CD4-positive, alpha-beta T cell (primary cell): ENCODE measurements at places on chromosomes 5 and 9.
A peak's percentile ranks its signal among the peaks of the same experiment; 100 is the strongest.

- H3K36me3 ChIP-seq, result no peaks in the 10 kb centered on the region
- H3K27ac ChIP-seq, result peak overlapping the region; percentile 5
- no peak overlapping the region for H3K4me3 ChIP-seq
- DNase-seq, result peak; percentile 21
- peaks cover 31% of the 10 kb centered on the region for H3K4me1 ChIP-seq
Observed at GRCh38 chr5:74578356-74579044, 62.0 kb downstream of the ENC1 start.

GRCh38 chr5:30099634-30100033, 1093.9 kb upstream of the CDH6 start:
- no peak overlapping the region for H3K4me3 ChIP-seq
- H3K36me3 ChIP-seq, result no peaks in the 10 kb centered on the region
- DNase-seq, result no peak
- no peak overlapping the region for H3K27ac ChIP-seq

- H3K4me3 ChIP-seq, result no peak overlapping the region
- H3K4me1 ChIP-seq, result no peaks in the 10 kb centered on the region
- no peaks in the 10 kb centered on the region for H3K36me3 ChIP-seq
- H3K27me3 ChIP-seq, result no peaks in the 10 kb centered on the region
- no peak for DNase-seq
- H3K27ac ChIP-seq, result no peak overlapping the region
Observed at GRCh38 chr5:151880324-151880723, 44.3 kb downstream of the GLRA1 start.

DNA sequence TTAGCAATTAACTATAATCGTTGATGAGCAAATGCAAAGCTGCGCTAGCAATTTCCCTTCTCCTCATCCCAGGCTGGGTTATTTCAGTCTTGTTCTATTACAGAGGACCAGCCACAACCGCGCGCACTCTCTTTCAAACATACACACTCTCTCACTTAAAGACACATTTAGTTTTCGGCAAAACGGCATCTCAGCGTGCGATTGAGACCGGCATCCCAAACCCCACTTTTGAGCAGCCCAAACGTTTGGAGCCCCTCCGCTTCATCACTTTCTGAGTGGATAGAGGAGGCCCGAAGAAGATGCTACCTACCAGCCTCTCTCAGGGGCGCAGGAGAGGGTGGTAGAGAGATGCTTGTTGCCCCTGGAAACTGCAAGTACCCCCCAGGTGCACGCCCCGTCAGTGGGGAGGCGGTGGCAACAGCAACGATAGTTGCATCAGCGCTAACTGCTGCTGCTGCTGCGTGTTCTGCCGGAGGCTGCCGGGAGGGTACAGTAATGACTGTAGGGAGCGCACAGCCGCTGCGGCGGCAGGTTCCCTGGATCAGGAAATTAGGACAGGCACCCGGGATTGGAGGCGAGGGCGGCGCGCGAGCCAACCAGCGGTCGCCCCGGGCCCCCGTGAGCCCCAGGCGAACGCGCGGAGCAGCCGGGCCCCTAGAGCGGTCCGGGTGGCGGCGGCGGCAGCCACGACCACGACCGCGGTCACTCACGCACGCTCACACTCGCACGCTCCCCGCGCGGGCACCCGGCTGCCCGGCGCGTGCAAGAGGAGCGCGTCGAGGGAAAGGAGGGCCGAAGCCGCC, 467 bp upstream of the VLDLR start:
- peaks cover 28% of the 10 kb centered on the region for H3K27me3 ChIP-seq
- H3K4me1 ChIP-seq, result peaks cover 19% of the 10 kb centered on the region
- peak; percentile 33 for DNase-seq
- H3K27ac ChIP-seq, result no peak overlapping the region
- H3K4me3 ChIP-seq, result peak overlapping the region; percentile 38

DNA sequence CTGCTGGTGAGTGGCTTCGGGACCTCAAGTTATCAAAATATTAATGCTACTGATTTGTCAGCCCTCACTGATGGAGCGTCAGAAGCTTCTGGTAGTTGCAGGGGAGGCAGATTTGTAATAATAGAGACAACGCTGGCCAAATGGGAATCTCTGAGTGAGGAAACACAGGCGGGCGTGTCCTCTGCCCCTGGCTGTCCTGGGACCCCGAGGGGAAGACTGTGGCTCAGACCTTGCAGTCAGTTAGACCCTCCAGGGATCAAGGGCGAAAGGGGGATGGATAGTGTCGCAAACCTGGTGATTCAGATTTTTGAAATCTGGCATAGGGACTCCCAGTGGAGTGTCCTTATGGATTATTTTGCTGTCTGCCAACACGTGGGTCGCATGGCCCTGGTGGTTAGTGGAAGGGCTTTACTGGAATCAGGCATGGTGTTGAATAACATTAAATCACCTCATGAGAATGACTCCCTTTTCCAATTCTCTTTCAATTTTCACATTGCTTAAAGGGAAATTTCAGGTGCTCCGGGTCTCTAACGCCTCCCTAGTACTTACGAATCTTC, 35.1 kb upstream of the NTNG2 start:
- no peaks in the 10 kb centered on the region for H3K36me3 ChIP-seq
- H3K4me1 ChIP-seq, result peaks cover 14% of the 10 kb centered on the region
- no peak overlapping the region for H3K27ac ChIP-seq
- peaks cover 23% of the 10 kb centered on the region for H3K27me3 ChIP-seq
- DNase-seq, result no peak

DNA sequence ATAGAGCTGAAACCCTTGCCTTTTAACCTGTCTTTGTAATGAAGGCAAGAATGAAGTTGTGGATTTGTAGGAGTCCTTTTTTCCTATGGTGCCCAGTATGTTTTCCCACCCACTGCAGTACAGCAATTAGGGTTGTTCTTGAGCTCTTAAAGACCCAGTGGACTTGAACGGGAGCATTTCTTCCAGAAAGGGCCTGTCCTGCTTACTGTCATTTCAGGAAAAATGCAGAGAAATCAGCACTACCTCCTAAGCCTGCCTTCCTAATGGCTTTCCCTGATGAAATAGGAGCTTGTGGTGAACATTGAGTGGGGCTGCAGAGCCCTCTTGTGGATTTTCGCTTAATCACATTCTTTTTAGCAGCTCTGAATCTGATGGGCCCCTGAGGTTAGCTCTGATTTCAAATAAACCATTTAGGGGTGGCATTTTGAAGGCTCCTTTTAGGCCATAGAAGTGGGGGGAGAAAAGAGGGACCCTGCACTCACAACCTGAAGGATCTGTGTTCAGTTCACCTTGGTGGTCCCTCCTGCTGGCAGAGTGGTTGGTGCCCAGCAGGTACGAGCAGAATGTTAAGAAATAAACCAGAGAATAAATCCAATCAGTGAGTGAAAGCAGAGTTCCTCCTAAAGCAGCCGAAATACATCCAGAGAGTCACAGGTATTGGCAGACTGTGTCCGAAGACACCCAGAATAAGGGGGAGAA, 188.0 kb upstream of the KLF9 start:
- H3K4me1 ChIP-seq, result peaks cover 4% of the 10 kb centered on the region
- no peaks in the 10 kb centered on the region for H3K36me3 ChIP-seq
- no peak overlapping the region for H3K27ac ChIP-seq
- peak; percentile 32 for DNase-seq
- H3K4me3 ChIP-seq, result no peak overlapping the region
- no peaks in the 10 kb centered on the region for H3K27me3 ChIP-seq

DNA sequence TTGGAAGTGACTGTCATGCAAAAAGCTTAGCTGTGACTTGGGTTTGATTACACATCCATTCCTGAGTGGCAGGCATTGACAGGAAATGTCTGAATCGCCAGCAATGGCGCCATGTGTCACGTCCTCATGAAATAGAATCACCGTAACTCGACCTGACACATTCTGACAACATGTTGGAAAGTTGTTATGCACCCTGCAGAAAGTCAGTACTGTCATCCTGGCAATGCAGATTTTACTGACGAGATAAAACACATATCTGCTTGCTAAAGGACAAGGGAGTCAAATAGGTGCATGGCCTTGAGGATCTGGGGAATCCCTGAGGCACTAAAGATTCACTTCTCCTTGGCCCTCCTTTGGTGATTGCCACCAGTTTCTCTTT, 344.2 kb downstream of the SPATA31D1 start:
- H3K27ac ChIP-seq, result no peak overlapping the region
- no peaks in the 10 kb centered on the region for H3K36me3 ChIP-seq
- DNase-seq, result no peak
- no peaks in the 10 kb centered on the region for H3K4me1 ChIP-seq
- H3K4me3 ChIP-seq, result no peak overlapping the region

DNA sequence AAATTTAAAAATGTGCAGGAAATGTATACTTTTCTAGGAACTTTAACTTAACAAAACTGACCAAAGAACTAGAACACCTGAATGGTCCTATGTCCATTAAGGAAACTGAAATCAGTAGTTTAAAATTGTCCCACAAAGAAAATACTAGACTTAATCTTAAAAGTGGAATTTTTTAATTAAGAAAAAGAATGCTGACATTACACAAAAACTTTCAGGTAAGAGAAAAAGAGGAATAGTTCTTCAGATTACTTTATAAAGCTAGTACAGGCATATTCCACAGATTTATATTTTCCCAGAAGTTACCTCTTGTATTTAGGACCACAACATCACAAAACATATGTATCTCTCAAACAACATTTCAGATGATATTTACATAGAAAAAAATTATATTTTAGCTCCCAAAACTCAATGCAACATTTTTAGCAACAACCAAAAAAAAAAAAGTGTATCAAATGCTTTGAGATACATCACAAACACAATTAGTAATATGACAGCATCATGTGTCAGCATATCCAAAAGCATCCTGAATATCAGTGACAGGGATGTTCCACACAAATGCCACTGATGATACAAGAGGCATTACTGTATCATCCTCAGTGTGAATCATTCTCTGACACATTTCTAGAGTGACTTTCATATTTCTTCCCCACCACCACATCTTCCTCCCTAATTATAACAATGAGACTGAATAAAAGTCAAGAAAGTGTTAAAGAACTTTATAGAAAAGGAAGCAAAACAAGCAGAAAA, 264.0 kb downstream of the EPB41L4A start:
- no peak overlapping the region for H3K4me3 ChIP-seq
- H3K36me3 ChIP-seq, result no peaks in the 10 kb centered on the region
- no peak overlapping the region for H3K27ac ChIP-seq
- peaks cover 1% of the 10 kb centered on the region for H3K4me1 ChIP-seq

GRCh38 chr5:94240993-94241651, 377.3 kb downstream of the KIAA0825 start:
- H3K36me3 ChIP-seq, result no peaks in the 10 kb centered on the region
- no peak overlapping the region for H3K27ac ChIP-seq

DNA sequence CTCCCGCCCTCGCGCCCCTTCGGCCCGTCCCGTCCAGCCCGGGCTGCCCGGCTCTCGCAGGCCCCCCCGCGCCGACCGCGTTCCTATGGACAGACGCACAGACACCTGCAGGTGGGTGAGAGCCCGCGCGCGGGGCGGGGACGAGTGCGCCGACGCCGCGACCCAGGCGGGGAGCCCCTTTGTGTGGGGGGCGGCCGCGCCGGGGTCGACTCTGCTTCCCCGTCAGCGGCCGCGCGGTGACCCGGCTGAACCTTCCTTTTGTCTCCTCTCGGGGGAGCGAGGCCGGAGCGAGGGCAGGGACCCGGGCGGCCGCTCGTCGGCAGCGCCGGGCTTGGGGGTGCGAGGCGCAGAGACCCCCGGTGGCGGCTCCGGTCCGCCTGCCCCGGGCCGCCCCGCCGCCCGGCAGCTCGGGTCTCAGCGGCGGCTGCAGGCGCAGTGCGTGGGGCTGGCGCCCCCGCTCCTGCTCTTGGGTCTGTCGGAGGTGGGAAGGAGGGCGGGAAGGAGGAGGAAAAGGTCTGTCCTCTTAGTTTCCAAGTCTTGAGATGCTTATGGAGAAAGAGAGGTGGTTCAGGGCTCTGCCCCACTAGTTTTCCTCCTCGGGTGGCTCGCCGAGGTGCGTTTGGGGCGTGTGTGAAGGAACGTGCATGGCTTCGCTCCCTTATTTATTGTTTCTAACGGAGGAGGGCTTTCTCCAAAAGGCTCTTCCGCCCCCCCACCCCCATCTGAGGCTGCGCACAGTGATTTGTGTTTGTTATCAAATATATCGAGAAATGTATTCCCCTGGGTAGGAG, 576 bp downstream of the KIAA1958 start:
- H3K36me3 ChIP-seq, result no peaks in the 10 kb centered on the region
- H3K4me1 ChIP-seq, result peaks cover 18% of the 10 kb centered on the region
- peak overlapping the region; percentile 1 for H3K27ac ChIP-seq
- peak; percentile 39 for DNase-seq

DNA sequence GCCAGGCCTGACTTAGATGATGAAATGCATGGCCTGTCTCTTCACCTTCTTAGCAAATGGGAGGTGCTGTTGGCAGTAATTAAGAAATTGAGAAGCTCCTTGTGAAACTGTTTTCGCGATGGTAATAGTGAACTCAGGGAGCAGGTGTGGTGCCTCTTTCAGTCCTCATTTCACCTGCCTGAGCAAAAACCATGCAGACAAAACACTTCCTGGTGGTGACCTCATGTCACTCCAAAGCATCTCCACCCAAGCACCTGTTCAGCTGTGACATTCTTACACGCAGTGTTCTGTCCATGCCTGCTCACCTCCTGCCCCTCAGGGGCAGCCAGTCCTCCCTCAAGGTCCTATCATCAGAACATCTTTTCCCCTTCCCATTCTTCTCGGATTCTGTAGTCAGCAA, 146.5 kb downstream of the CD180 start:
- no peaks in the 10 kb centered on the region for H3K27me3 ChIP-seq
- DNase-seq, result no peak
- H3K4me1 ChIP-seq, result no peaks in the 10 kb centered on the region
- no peak overlapping the region for H3K4me3 ChIP-seq
- H3K27ac ChIP-seq, result no peak overlapping the region

DNA sequence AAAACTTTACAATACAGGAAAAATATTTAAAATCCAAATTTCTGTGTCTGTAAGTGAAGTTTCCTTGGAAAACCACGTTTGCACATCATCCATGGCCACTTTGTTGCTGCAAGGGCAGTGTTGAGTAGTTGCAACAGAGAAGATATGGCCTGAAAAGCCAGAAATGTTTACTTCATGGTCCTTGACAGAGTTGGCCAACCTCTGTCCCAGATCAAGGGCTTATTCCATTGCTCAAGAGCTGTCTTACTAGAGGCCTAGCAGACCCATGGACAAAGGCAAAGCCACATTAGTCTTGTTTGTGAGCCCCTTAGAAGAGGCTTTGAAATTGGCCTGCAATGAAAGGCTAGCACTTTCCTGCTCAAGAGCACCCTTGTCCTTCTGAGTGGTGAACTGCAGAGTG, 119.4 kb downstream of the GAS1 start:
- no peaks in the 10 kb centered on the region for H3K27me3 ChIP-seq
- H3K4me1 ChIP-seq, result no peaks in the 10 kb centered on the region
- no peak overlapping the region for H3K4me3 ChIP-seq
- no peak overlapping the region for H3K27ac ChIP-seq
- no peak for DNase-seq

DNA sequence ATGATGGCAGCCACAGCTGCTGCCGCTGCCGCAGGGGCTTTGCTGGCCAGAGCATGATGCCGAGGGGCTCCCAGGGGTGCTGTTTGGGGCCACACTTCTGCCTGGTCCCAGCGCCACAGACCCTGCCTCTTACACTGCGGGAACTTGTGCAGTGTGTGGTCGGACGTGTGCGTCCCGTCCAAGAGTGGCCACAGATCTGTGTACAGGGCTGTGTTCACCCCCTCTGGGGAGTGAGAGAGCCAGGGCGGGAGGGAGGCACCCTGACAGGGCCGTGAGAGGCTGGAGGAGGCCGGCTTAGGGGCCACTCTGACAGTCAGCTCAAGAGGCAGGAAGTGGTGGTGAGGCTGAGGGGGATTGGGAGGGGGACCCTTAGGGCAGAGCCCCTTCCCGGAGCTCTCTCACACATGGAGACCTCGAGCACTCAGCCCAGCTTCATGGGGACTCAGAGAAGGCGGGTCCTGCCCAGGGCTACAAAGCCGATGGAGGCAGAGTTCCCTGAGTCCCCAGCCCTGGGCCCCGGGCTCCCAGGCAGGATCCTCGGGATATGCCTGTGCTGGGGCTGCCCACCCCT, 13.1 kb upstream of the CARD19 start:
- H3K4me3 ChIP-seq, result no peak overlapping the region
- peaks cover 34% of the 10 kb centered on the region for H3K4me1 ChIP-seq
- H3K36me3 ChIP-seq, result peaks cover 87% of the 10 kb centered on the region
- DNase-seq, result no peak
- H3K27ac ChIP-seq, result peak overlapping the region; percentile 80
- H3K27me3 ChIP-seq, result no peaks in the 10 kb centered on the region
